ENCODE measurements at places on chromosomes 5 and 9.

- DNase-seq = no peak
Measured at GRCh38 chr5:138945421-138946240, 70.5 kb upstream of the LRRTM2 start.

DNA sequence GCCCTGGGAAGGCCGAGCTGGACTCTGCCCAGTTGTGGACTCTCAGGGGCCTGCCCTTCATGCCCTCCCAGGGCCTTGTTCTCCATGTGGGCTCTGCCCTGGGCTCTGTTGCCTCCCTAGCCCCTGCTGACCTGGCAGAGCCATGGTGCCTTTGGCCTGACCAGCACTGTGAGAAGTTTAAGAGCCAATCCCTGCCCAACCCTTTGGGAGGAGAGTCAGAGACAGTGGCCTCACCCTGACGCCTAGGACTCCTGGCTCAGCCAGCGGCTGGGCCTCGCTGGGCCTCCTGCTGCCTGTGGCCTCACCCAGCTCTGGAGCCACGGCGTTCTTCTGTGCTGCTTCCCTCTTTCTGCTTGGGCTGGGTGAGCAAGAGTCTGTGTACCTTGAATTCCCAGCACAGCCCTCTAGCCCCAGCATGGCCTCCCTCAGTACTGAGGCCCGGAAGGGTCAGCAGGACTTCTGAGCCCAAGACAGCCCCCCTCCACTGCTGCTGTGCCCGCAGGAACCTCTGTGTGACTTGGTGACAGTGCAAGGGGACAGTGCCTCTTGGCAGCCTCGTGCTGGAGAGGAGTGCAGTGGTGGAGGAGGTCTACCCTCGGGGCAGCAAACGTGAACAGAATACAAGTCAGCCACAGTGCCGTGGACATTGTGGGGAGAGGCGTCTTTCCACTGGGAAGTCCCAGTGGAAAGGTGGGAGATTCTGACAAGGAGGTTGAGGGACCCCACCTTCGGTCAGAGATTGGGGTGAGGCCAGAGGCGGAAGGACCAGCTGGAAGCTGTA, 97.4 kb downstream of the CACNA1B start:
- DNase-seq = no peak

GRCh38 chr9:89011683-89012082, 20.4 kb downstream of the S1PR3 start:
- DNase-seq = no peak

- no peak for DNase-seq
Measured at GRCh38 chr5:176577312-176578176, 28.4 kb downstream of the CDHR2 start.

DNA sequence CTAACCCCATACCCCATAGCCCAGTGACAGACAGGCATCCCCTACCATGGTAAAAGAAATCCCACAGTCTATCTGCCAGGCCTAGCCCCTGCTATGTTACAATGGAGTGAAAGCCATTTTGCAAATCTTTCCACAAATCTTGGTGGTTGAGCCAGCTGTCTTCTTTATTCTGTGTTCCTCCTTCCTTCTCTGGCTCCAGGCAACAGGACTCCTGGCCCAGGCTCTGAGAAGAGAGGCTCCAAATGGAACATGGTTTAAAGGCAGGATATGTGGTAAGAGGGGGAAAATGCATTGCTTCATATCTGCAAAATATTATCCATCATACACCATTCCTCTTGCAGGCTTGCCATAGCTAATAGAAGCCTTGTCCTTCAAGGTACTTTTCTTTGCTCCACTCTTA, 25.2 kb downstream of the FGF1 start:
- no peak for DNase-seq

DNA sequence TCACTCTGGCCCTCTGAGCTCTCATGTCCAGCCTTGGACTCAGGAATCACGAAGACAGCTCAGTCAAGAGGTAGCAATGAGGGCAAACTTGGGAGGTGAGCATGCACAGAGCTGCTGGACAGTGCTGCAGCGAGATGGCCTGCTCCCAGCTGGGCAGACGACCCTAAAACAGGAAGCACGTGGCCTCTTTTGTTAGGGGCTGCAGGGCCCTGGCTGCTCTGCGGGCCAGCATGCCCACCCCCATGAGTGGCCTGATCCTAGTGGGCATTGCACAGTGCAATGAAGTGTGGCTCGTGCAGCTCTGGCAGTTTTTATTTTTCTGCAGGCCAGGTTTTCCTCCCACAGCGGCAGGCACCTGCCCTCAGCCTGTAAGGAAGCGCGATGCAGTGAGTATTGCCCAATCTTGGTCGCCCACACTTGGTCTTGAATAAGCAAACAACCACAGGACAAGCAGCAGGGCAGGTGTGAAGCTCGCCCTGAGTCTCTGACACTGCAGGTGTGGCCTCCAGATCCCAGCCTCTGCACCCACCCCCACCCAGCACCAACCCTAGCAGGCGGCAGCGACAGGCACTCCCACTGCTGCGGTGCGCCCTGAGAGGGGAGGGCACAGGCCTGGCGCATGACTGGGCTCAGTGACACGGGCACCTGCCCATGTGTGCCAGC, 60.8 kb downstream of the SEMA4D start:
- peak; percentile 51 for DNase-seq

DNA sequence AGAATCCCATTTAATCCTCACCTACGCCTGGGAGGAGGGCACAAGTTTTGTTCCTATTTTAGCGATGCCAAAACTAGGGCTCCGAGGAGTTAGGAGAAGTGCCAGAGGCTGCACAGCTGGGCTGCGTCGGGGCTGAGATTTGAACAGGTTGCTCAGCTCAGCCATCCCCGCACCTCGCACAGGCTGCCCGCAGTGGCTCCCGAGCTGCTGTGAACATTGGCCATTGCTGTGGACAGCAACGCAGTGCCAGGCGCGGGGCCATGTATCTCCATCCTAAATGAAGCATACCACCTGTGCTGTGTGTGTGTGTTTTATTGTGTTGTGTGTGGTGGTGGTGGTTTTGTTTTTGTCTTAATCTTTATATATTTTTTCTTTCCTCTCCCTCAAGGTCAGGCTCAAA, 52.0 kb downstream of the AK8 start:
- DNase-seq = no peak

- DNase-seq = no peak
Measured at GRCh38 chr5:148469501-148469935, 85.8 kb downstream of the FBXO38 start.

- DNase-seq = no peak
Measured at GRCh38 chr5:134273642-134274395, 47.9 kb upstream of the PPP2CA start.

DNA sequence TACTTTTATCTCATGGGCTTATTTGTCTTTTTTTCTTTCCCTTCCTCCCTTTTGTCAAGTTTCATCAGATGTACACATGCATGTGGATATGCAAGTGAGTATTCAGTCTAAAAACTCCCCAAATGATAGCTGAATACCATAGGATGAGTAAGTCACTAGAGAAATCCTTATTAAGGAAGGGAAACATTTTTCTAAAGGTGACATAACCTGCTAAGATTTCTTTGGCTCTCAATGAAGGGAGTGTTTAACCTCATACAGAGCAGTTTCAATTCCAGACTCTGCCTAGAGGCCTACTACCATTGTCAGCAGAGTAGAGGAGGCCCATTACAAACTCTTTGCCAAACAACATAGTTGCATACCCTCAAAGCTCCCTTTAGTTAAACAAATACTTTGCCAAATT, 192.4 kb downstream of the ARHGEF28 start:
- no peak for DNase-seq

DNA sequence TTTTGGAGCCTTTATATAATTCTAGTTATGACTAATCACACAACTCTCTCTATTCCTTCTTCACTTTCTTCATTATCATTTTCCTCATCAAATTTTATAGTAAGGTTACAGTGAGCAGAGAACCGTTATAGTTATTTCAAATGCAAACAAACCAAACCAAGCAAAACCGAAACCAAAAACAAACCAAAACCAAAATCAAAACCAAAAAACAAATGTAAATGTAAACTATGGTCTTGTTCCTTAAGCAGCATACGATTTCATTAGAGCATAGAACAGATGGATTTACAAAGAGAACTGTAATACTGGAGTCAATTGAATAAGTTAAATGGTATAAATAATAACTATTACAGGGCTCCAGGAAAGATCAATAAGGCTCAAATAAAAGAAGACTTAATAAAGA, 447.1 kb downstream of the LRRC70 start:
- DNase-seq = no peak

DNA sequence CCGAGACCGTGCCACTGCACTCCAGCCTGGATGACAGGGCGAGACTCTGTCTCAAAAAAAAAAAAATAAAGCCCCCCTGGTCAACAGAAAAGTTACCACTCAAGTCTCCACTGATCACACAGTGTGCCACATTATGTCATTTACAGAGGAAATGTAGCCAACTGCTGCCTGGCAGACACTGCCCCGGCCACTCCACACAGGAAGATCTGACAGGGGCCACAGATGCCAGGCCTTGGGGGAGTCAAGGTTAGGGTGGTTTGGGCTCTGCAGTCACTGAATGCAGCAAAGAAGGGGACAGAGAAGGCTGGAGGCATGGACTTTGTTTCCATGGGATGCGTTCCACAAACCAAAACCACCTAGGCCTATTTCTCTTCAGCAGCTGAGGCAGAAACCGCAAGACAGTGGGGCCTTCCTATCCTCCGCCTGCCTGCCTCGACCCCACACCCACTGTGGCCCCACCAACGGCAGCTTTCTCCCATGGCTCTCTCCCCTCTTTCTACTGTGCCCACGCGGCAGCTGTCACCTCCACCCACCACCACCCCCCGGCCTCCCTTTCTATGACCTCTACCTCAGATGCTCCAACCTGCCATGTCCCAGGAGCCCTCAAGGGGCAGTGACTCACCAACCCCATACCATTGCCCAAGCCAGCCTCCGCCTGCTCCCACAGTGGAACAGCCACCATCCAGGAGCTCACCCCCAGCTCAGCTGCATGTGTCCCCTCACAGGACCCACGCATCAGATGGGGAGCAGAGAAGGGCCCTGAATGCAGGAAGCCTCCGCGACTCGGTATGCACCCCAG, 12.4 kb downstream of the IPPK start:
- DNase-seq = no peak

- DNase-seq = no peak
Measured at GRCh38 chr9:122058051-122058450, 35.1 kb downstream of the TTLL11 start.

GRCh38 chr5:168844922-168845296, 265.7 kb upstream of the PANK3 start:
- DNase-seq = no peak

DNA sequence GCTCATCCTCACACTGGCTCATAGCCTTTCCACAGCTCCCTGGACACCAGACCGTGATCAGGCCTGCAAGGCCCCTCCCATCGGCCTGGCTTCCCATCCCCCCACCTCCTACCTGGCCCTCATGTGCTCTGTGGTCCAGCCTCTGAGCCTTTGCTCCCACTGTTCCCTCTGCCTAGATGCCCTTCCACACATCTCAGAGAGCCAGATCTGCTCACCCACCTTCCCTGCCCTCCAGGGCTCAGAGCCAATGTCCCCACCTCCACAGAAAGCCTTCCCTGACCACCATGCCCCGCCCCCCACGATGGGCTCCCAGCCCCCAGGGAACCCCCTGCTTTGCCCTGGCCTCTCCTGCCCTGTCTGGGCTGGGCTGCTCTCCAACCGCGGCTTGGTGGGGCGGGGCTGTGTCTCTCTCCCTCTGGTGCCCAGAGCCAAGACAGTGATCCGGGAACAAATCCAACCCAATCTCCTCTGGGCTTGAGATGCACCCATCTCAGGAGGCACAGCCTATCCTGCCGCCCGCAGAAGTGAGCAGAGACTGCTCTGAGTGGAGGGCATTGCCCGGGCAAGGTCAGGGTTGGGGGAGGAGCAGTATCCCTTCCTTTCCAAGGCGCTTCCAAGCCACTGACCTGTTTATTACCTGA, 1.6 kb downstream of the NINJ1 start:
- DNase-seq = no peak

GRCh38 chr5:137937994-137938750, 48.9 kb downstream of the PKD2L2 start:
- no peak for DNase-seq

GRCh38 chr5:180290568-180291233, 1.2 kb downstream of the MAPK9 start:
- no peak for DNase-seq

- DNase-seq = no peak
Measured at GRCh38 chr5:171649075-171649401, 136.6 kb upstream of the SMIM23 start.

- DNase-seq = no peak
Measured at GRCh38 chr9:121744002-121744686, 92.7 kb downstream of the DAB2IP start.

DNA sequence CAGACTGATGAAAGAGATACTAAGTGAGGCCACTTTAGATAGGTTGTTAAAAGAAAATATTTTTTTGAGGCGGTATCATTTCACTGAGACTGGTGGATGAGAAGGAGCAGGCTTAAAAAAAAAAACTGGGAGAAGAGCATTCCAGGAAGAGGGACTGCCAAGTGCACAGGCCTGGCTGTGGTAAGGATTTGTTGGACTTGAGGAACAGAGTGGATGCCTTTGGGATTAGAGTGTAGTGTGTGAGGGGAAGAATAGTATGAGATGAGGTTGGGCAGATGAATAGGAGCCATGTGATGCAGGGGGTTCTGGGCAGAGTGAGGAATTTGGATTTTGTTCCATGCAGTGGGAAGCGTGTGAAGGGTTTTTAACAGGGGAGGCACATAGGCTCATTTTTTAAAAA, 57.9 kb downstream of the PBX3 start:
- no peak for DNase-seq

DNA sequence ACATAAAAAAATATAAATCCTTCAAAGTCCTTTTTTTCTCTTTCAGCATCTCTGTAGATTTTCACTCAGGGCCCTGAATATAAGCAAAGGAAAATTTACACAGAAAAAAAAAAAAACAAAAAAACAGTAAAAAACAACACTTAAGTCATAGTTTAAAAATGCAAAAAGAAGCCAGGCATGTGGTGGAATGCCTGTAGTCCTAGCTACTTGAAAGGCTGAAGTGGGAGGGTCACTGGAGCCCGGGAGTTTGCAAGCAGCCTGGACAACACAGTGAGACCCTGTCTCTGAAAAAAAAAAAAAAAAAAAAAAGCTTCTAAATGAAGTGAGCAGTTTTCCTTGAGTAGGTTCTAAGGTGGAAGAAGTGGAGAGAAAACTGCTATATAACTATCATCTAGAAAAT, 55.0 kb upstream of the BNC2 start:
- no peak for DNase-seq

GRCh38 chr5:32840606-32841005, 129.5 kb downstream of the NPR3 start:
- no peak for DNase-seq

- DNase-seq = no peak
Measured at GRCh38 chr5:29853711-29854220, 1339.7 kb upstream of the CDH6 start.

Measured in stimulated activated CD8-positive, alpha-beta memory T cell treated with anti-CD3 and anti-CD28 coated beads, Interleukin-12 subunit alpha, Interleukin-12 subunit beta, amount 100 ng/mL, for 4 hours (primary cell).